ENCODE measurements at places on chromosomes 6 and 20.

GRCh38 chr6:26159357-26160273 lies 72.4 kb downstream of the HFE start:
- no peak for DNase-seq

GRCh38 chr6:31814677-31815024 lies 432 bp downstream of the HSPA1L start:
- DNase-seq: no peak

GRCh38 chr6:140636271-140636907 lies 1261.9 kb upstream of the CITED2 start:
- DNase-seq: no peak

DNA sequence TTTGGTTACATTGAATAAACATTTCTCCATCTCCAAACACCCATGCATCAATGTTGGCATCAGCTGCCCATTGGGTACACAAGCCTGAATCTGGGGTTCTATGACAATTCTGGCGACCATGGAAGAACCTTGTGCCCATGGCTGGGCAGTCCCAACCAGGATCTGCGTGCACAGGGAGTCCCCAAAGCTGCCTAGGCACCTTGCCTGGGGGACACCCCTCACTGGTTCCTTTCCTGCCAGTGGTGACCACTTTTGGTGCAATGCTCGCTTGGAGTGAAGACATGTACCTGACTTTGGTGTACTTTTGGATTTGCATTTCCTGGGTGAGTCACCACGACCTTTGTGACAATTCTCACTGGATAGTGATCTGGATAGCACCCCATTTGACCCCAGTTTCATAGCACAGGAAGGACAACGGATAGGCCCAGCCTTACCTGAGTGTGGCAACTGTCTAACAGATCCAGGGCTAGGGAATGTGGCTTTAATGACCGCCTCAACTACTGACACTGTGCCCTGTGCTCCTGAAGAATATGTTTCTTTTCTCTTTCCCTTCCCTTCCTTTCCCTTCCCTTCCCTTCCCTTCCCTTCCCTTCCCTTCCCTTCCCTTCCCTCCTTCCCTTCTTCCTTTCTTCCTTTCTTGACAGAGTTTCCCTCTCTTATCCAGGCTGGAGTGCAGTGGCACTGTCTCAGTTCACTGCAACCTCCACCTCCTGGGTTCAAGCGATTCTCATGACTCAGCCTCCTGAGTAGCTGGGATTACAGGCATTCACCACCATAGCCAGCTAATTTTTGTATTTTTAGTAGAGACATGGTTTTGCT lies 7.1 kb downstream of the SPINT3 start:
- DNase-seq: peak; percentile 54

- no peak for DNase-seq
These were observed 78.4 kb downstream of the AHI1 start for GRCh38 chr6:135419162-135419561.

- DNase-seq: no peak
These were observed 156.8 kb upstream of the JARID2 start for GRCh38 chr6:15088904-15089568.

GRCh38 chr20:8489094-8489883 lies 357.2 kb downstream of the PLCB1 start:
- no peak for DNase-seq

GRCh38 chr20:9742821-9743220 lies 96.1 kb downstream of the PAK5 start:
- no peak for DNase-seq

GRCh38 chr6:121222656-121223055 lies 111.6 kb downstream of the TBC1D32 start:
- DNase-seq: no peak

DNA sequence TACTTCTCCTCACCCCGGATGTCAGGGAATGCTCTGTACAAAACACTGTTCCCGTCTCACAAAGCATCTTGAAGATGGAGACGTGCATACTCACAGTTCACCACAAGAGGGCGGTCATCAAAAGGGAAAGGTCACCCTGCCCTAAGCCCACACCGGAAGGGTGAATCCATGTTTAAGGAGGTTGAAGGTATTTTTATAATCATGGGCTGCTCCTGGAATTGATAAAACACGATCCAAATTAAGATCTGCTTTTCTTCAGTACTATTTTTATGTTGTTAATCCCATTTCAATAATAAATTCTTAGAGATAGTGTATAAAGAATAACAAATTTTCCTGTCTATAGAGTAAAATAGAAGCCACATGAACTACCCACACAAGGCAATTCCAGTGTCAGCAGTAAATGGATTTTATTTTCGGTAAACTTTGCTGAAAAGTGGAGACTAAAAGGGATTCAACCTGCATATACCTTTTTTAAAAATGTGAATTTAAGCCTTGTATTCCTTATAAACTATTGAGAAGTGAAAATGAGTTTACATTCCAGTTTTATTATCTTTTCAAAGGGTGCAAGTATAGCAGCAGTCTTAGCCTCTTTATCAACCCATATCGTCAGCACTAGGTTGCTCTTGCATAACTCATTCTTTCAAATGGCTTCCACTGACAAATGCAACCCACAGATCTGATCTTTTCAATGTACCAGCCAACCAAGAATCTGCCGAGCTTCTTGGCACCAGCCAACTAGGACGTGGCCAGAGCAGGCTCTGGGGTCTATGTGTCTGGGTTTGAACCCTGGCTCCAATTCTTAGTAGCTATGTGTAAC lies 79.7 kb upstream of the MBOAT1 start:
- DNase-seq: no peak

DNA sequence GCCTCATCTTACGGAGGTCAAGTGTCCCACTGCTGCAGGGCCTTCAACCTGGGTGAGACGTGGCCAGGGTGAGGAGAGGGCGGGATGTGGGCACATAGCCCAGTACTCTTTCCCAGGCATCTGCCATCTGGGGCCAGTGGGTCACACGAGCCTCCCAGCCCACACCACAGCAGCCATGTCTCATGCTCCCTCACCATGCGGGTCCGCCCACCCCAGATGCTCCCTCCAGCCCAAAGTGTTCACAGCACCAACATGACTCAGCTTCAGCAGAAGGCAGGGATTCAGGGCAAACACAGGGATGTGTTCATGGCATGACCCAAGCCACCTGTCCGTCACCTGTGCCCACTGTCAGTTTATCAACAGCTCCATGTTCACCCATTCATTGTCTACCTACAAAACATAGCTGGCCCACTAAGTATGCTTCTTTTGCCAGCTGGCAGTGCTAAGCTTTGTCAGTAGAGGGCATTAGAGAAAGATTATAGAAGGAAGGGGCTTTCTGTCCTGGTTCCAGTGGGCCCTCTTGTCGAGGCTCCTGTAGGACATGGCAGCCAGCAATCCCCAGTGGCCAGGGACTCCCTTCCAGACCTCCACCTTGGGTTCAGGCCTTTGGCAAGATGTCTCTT lies 109.2 kb downstream of the FOXF2 start:
- DNase-seq: no peak

DNA sequence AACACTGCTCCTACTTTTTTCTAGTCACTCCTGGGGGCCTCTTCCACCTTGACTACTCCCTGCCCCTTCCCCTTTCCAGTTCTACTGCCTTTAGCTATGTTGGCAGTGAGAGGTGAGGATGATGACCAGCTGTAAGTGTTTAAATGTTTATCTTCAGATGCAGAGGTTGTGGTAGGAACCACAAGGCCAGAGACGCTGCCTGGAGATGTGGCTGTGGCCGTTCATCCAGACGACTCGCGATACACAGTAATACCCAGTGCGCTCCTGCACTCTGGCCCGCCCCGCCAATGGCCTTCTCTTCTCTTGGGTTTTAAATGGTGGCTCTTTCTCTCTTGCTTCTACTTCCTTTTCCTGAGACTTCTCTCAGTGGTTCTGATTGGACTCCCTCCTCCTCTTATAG lies 4.6 kb downstream of the VARS2 start:
- no peak for DNase-seq

- no peak for DNase-seq
These were observed 9.4 kb upstream of the SLC4A11 start for GRCh38 chr20:3248167-3248992.

All from vagina (tissue), 2 donors.